ENCODE measurements at places on chromosomes 7 and 10.

DNA sequence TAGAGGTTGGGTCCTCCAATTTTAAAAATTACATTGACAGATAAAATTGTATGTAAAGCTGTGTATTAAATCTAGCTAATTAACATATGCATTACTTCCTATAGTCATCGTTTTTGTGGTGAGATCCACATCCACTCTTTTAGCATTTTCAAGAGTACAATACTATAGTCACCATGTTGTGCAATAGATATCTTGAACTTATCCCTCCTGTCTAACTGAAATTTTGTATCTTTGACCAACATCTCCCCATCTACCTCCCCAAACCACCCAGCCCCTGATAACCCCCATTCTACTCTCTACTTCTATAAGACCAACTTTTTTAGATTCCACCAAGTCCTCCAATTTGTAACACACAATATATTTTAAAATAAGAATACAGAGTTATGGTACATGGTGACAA is 208.0 kb downstream of the RELN start:
- DNase-seq: no peak

- no peak for DNase-seq
These were observed 65.7 kb upstream of the PARD3 start for GRCh38 chr10:34880817-34881216.

GRCh38 chr10:25614652-25615051 is 319.4 kb upstream of the MYO3A start:
- DNase-seq: no peak

- DNase-seq: no peak
These were observed 31.0 kb downstream of the TES start for GRCh38 chr7:116241291-116241690.

DNA sequence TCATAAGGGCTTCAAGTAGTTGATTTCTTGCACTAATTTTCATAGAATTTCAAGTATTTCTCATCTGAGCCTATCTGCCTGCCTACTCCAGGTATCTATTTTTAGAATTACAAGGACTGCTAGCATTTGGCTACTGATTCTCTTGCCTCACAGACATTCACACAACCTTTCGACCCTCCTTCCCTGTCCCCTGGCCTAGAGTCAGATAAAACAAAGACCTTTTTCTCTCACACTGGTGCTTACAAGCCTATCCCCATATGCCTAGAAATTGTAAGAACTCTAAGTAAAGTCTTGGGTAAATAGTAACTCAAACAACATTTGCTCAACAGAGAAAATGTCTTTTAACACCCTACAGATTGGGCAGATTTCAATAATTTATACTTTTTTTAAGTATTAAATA is 6.3 kb downstream of the GPAM start:
- DNase-seq: no peak

DNA sequence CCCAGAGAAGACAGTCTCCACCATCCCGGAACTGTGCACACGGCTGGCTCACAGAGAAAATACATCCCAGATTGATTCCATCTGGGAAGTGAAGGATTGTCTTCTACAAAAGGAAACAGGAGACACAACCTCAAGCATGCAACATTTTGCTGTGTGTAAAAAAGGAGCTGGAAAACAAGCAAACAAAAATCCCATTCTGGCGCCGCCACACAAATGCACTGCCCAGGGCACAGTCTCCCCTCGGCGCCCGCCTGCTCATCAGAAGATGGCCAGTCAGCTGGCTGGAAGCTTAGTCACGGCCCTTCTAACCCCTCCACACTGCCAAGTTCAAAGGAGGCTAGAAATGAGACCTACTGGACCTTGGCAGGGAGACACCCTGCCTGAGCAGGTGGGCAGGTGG is 14.1 kb upstream of the CYTH3 start:
- no peak for DNase-seq

DNA sequence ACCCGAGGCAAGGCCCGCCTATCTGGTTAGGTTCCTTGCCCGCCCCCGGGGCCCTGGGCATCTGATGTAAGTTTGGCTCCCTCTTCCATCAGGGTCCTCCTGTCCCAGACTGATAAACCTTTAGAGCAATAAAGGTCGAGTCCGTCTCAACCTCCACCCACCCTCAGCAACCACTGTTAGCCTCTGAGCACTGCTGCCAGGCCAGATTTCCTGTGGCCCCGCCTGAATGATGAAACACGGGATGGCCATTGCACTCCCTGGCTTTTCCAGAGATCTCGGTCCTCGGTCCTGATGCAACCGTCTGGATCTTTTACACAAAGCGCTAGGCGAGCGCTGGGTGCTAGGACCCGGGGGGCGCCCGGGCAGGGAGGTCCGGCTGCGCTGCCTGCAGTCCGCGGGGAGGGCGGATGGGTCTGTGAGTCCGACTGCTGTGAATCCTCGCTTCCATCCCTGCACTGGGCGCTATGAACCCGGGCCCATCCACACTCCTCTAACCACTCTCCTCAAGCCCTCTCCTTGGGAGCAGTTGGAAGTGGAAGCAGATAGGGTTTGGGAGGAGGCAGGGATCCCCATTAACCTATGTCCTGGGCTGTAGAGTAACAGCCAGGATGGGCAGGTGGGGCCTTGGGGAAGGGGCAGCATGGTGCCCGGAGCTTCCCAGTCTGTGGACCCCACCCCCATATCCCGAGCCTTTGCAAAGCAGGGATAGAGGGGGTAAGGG is 875 bp upstream of the DDIT4 start:
- DNase-seq: no peak

GRCh38 chr7:133301444-133301843 is 48.6 kb downstream of the EXOC4 start:
- no peak for DNase-seq

All from stimulated activated CD4-positive, alpha-beta T cell treated with anti-CD3 and anti-CD28 coated beads, Interleukin-2, amount 100 ng/mL, for 4 hours (primary cell).